A549 treated with ZK216348 at 1 μM for 4 hours (cell line): ENCODE measurements at places on chromosomes 5 and 9. TPM values are rescaled to one million over a fixed set of nuclear protein-coding genes. Genes with fewer than 3 reads are reported as not detected.

Gene SEMA5A
- total RNA-seq = not detected in 5 replicates

Gene RAB3C
- not detected in 5 replicates for total RNA-seq

Gene ANXA2R
- 1.9 to 3.9 TPM (median 3.2 TPM) in 5 replicates for total RNA-seq

Gene IFNK
- not detected in 5 replicates for total RNA-seq

Gene THBS4
- total RNA-seq = 0.14 to 0.19 TPM in 2 of 5 replicates, not detected in the others
